IMR-90 (cell line): ENCODE measurements at places on chromosomes 6 and 20. TPM values are rescaled to one million over a fixed set of nuclear protein-coding genes. Genes with fewer than 3 reads are reported as not detected.

C6orf163 gene
- total RNA-seq = 0.90 and 1.7 TPM in 2 replicates

SLC17A1 gene
- not detected in 2 replicates for total RNA-seq

RFX6 gene
- total RNA-seq = not detected in 2 replicates

ADGRF1 gene
- total RNA-seq = not detected in 2 replicates

KCNQ2 gene
- not detected in 2 replicates for total RNA-seq

CRISP3 gene
- not detected in 2 replicates for total RNA-seq

SLC22A7 gene
- not detected in 2 replicates for total RNA-seq

ULBP3 gene
- total RNA-seq = 35.1 and 43.0 TPM in 2 replicates

FAM83B gene
- under 0.01 and 0.18 TPM in 2 replicates for total RNA-seq

FAM184A gene
- total RNA-seq = not detected in 2 replicates

RHAG gene
- not detected in 2 replicates for total RNA-seq

HLA-DMB gene
- 0.18 and 0.28 TPM in 2 replicates for total RNA-seq

ASIP gene
- total RNA-seq = not detected in 2 replicates

FAM83C gene
- total RNA-seq = not detected in 2 replicates

NANP gene
- 7.2 and 10.0 TPM in 2 replicates for total RNA-seq

COL9A1 gene
- total RNA-seq = not detected in 2 replicates

SLC22A3 gene
- not detected in 2 replicates for total RNA-seq

ZNF451 gene
- 48.6 and 63.0 TPM in 2 replicates for total RNA-seq

PREX1 gene
- total RNA-seq = 0.56 and 0.72 TPM in 2 replicates

CST7 gene
- not detected in 2 replicates for total RNA-seq

PLCB1 gene
- 16.1 and 17.5 TPM in 2 replicates for total RNA-seq

GJA10 gene
- total RNA-seq = not detected in 2 replicates

FAM229B gene
- 8.6 and 11.4 TPM in 2 replicates for total RNA-seq

PGBD1 gene
- total RNA-seq = 6.3 and 6.9 TPM in 2 replicates

MOCS1 gene
- total RNA-seq = 8.1 and 9.5 TPM in 2 replicates

SOX4 gene
- 4.7 and 6.4 TPM in 2 replicates for total RNA-seq

C2 gene
- under 0.01 and 0.18 TPM in 2 replicates for total RNA-seq

GPR6 gene
- not detected in 2 replicates for total RNA-seq

OR2J3 gene
- not detected in 2 replicates for total RNA-seq

PTCHD4 gene
- total RNA-seq = 0.72 and 1.1 TPM in 2 replicates

SRSF12 gene
- 0.28 and 0.36 TPM in 2 replicates for total RNA-seq

CRISP2 gene
- total RNA-seq = not detected in 2 replicates

BNIP5 gene
- total RNA-seq = not detected in 2 replicates

HLA-DRB5 gene
- not detected in 2 replicates for total RNA-seq

MTRF1L gene
- total RNA-seq = 11.1 and 20.6 TPM in 2 replicates

FOXQ1 gene
- not detected in 2 replicates for total RNA-seq

DACT2 gene
- not detected in 2 replicates for total RNA-seq

GTSF1L gene
- not detected in 2 replicates for total RNA-seq

SIRPB1 gene
- 0.56 and 0.90 TPM in 2 replicates for total RNA-seq
